Mucosa of gallbladder (tissue), 1 donor: ENCODE measurements at places on chromosomes 7 and 10. TPM values are rescaled to one million over a fixed set of nuclear protein-coding genes. Genes with fewer than 3 reads are reported as not detected.

The ANKRD26 gene
- 7.7 TPM for total RNA-seq

- DNase-seq, result no peak
These were observed 14.8 kb upstream of the MKLN1 start for GRCh38 chr7:131312838-131313237.

The MYOF gene
- 99.3 TPM for total RNA-seq

The CYTH3 gene
- total RNA-seq, result 29.8 TPM

The GPR15LG gene
- total RNA-seq, result 0.32 TPM

DNA sequence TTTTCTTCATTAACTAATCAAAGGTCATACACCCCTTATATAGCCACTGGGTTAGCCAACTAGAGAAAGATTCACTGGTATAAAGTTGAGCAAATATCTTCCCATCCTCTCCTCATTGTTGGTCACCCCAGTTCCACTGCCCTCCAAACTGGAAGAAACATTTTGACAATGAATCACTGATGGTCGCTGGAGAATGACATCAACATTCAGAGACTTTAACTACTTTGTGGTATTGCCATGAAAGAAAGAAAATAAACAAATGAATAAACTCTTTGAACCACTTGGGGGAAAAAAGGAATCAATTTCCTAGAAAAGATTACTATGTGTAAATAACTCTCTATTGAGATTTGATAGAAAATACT lies 23.4 kb downstream of the HYCC1 start:
- DNase-seq, result no peak

The SMKR1 gene
- 2.0 TPM for total RNA-seq
